ENCODE measurements at places on chromosomes 4 and X.

DNA sequence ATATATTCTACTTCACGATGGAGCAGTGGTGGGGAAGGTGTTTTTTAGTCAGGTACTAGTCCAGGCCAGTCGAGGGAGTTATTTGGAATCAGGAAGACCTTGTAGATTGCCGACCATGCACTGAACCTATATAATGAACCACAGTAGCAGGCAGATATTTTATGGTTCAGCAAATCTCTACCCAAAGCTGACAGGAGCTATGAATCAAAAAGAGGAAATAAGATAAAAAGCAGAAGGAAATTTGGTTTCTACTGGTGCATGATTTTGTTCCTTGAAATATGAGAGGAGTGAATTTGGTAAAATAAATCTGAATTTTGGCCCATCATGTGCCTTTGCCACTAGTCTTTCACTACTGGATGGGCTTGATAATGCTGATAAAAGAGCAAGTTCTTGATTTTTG is 924.3 kb upstream of the DIAPH2 start:
- no peak for DNase-seq

- DNase-seq = no peak
Measured at GRCh38 chr4:134888156-134888555, 686.6 kb upstream of the PABPC4L start.

GRCh38 chrX:45758738-45759397 is 558.2 kb upstream of the DIPK2B start:
- peak; percentile 57 for DNase-seq

- DNase-seq = no peak
Measured at GRCh38 chrX:121260596-121261240, 213.3 kb downstream of the GLUD2 start.

DNA sequence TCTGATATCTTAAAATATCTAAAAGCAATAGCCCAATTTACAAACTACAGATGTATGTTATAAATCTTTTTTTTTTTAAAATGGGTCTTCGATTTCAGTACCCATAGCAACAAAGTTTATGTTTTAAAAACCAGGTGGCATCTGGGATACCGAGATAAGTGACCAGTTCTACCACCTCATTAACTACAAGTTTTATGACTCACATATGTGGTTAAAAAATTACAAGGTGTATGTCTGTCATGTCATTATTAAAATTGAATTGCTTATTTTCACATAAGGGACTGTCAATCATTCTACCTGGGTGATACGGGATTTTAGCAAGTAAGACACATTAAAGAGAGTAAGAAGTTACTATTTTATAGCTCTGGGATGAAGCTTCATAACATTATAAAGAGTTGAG is 192.0 kb upstream of the ETNPPL start:
- peak; percentile 4 for DNase-seq

GRCh38 chrX:154419189-154419588 is 7.8 kb downstream of the TAFAZZIN start:
- no peak for DNase-seq

DNA sequence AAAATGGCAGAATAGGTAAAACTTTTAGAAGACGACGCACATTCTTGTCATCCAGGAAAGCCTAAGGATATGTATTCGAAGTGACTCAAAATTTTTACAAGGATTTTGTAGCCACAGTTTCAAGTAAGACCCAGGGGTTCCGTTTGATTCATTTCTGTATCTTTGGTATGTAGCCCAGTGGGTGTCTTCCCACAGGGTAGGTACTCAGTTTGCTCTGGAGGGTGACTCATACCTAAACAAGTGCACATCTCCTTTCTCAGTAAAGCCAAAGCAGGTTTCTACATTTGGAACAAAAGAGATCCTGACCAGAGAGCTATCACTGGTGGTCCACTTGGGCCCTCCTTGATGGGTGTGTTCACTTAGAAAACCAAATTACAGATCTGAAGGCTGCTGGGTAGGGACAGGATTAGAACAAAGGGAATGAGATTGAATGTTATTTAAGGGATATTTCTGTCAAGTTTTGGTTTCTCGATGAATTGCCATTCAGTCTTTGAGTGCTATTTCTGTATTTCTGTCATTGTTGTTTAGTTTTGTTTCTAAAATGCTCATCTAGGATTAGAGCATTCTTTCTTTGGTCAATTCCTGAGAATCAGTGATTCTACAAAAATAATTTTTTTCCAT is 56.1 kb downstream of the PLS3 start:
- DNase-seq = peak; percentile 73

GRCh38 chr4:7358100-7358735 is 76.5 kb downstream of the PSAPL1 start:
- peak; percentile 5 for DNase-seq

DNA sequence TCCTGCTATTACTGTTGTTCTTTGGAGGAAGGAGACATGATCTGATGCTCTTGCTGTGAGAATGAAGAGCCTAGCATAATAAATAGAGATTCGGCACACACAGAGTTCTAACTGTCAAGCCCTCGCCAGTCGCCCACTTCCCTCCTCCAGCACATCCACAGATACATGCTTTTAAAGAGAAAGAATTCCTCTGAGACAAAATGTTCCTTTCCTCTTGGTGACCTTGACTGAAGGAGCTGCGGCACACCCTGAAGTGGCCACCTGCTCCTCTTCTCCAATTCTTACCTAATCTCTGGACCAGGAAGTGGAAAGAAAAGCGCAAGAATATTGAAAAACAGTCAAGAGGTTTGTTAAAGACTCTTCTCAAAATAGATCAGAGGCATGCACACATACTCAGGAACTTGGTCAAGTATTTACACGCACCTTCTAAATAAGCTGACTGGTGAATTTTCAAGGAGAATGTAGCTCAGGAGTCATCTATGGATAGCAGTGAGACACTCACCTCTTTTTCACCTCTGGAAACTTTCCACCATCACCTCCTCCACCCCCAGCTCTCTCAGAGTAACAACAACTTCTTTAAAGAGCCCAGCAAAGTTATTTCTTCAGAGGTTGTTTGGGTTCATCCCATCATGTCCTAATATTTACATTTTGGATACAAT is 95.4 kb downstream of the PARM1 start:
- peak; percentile 14 for DNase-seq

DNA sequence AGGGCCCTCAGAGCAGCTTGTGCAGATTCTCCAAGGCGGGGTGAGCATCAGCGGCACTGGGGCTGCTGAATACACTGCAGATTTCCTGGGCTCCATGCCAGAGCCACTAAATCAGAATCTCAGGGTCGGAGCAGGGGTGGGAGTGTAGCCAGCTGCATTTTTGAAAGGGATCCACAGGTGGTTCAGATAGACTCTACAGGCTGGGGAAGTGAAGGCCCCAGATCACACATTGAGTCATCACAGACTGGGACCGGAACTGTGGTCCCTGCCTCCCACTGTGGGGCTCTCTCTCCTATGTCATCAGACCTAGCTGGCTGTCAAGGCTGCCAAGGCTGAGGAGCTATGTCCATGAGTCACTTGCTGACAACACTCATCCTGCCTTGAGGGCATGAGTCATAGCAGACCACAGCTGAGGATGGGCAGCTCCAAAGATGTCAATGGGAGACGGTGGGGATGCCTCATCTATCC is 162.3 kb upstream of the MAMLD1 start:
- peak; percentile 98 for DNase-seq

- DNase-seq = no peak
Measured at GRCh38 chr4:13212936-13213335, 271.2 kb downstream of the RAB28 start.

DNA sequence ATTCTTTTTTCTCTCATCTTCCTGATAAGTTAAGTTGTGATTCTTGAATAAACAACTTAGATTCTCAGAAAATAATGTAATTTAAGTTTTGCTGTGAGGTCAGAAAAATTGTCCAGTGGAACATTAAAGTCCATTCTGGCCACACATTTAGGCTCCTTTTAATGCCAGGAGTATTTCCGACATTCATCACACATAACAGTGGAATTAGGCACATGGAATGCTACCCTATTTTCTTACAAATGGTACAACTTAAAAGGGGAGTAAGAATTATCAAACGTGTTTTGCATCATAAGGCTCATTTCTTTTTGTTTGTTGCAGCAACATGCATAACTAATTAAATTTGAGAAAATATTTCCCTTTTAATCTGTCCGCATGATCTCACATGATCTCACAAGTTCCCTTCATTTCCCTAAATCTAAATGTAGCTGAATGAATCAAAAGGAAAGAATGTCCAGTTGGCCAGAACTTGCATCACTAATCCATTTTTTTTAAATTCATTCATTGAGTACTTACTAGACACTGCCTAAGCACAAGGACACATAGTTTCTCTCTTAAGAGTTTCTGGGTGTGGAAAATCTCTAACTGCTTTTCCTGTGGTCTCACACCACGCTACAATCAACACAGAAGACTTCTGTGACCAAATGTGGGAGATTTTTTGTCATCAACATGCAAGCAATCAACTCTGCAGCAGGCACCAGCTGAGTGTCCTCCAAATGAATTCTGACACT is 22.0 kb downstream of the SPARCL1 start:
- DNase-seq = peak; percentile 62

GRCh38 chr4:170111085-170111484 is 21.3 kb upstream of the AADAT start:
- DNase-seq = no peak

- DNase-seq = no peak
Measured at GRCh38 chr4:35978551-35978950, 265.8 kb downstream of the ARAP2 start.

- peak; percentile 91 for DNase-seq
Measured at GRCh38 chr4:113435893-113436292, 325.6 kb downstream of the CAMK2D start.

- DNase-seq = peak; percentile 64
Measured at GRCh38 chr4:82201805-82202641, 171.8 kb downstream of the HNRNPD start.

GRCh38 chr4:89000844-89001360 is 56.1 kb downstream of the FAM13A start:
- peak; percentile 81 for DNase-seq

GRCh38 chrX:3743801-3744439 is 30.5 kb upstream of the PRKX start:
- DNase-seq = no peak

Measured in epithelial cell of esophagus (primary cell).